T-helper 9 cell (primary cell): ENCODE measurements at places on chromosomes 1 and 21.

DNA sequence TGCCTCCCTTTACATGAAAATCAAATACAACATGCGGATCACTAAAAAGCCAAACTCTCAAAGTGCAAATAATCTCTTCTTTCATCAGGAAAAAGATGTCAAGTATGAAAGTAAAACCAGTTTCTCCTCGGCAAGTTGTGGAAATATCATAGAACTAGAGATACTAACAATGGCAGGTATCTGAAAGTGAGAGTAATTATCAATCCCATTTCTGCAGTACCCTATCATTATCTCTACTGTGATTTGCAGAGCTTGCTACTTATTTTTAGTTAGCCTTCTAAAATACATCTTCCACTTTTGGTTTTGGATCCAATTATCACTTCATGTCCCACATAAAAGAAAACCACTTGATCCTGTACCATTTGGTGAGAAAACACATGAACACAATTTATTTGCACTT, 3.0 kb downstream of the TP53BP2 start:
- DNase-seq = no peak

DNA sequence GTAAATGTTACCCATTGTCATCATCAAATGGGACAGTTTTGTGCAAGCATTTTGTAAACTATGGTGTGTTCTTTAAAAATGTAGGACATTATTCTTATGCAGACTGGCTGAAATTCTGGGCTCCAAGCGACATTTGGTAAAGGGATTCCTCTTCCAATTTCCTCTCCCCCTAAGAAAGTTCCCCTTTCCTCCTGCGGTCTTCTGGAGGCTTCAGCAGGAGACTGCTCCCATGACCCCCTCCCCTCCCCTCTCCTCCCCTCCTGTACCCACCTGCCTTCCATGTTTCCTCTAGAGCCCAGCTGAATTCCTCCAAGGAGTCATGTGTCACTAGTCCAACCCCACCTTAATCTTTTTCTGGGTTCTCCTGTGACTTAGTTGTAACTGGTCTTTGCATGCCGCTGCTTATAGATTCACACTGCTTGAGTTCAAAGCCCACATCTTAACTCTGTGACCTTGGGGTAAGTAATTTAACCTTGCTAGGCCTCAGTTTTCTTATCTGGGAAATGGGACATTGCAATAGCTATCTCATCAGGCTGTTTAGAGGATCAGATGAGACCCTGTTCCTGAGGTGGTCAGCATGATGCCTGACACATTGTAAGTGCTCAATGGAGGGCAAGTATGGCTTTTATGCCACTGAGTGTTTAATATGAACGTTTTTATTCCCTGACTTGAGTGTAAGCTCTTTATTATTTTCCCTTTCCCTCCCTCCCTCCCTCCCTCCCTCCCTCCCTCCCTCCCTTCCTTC, 69.9 kb upstream of the WDR26 start:
- no peak for DNase-seq

- DNase-seq = no peak
These were observed 56.9 kb downstream of the ENAH start for GRCh38 chr1:225595974-225596551.

GRCh38 chr1:67664048-67664447, 21.0 kb upstream of the GADD45A start:
- DNase-seq = no peak

- no peak for DNase-seq
These were observed 21.3 kb upstream of the PRSS38 start for GRCh38 chr1:227793948-227794816.

DNA sequence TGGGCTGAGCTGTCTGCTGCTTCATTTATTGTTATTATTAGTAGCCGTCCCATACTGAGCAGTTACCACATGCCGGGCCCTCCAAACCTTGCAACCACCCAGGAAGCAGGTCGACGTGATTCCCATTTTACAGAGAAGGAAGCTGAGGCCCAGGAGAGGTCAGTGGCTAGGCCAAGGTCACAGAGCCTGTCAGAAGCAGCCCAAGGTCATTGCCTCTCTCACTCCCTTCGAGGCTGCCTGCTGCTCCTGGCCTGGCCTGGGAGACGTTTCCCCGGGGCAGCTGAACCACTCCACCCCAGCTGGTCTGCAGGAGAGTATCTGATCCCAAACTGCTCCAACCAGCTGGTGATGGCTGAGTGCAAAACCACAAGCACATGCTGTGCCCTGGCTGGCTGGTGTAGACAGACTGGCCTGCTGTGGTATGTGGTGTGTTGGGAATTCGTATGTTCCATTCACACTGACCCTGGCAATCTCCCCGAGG, 6.5 kb downstream of the PADI4 start:
- no peak for DNase-seq

DNA sequence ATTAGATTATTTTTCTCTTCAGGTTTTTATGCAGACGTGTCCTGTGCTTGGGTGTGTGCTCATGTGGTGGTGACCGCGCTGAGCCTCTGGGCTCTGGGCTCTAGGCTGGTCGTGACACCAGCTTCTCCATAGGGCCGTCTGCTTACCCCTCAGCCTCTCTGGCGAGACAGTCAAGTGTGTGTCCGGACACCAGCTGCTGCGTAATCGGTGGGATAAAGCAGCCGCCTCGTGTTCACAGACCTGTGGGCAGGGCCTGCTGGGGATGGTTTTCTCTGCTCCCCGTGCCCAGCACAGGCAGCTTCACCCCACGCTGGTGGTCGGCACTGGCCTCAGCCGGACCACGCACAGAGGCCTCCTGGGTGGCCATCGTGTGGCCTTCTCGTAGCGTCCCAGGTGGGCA, 33.6 kb upstream of the DIP2A start:
- DNase-seq = no peak

DNA sequence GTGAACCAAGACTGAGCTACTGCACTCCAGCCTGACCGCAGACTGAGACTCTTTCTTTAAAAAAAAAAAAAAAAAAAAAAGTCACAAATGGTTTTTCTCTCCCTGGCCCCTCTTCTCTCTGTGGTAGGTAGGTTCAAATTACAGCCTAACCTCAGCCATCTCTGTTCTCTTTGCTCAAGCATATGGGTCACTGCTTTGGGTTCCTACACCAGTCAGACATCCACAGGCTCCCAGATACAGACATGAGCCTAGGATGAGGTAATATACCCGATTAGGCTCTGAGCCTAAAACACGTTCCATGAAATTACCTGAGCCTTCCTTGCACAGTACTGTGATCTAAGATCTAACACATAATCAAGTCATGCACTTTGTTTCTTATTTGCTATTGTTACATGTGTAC, 90.5 kb upstream of the JAK1 start:
- DNase-seq = no peak

GRCh38 chr21:45575304-45575992, 33.2 kb upstream of the SLC19A1 start:
- DNase-seq = no peak

DNA sequence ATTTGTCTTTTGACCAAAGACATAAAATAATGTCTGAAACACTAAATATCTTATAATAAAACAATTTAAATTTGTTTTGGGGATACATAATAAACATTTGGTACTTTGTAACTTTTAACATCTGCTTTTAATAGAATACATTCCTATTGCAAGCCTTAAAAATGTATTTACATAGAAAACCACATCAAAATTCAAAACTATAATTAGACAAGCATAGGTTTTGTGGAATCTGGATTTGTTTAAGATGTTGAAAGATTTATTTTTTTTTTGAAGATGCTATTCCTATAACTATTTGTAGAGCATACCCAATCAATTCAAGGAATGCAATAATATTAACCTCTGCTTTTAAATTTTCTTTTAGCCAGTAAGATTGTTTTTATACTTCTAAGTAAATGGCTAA, 125.7 kb downstream of the FMN2 start:
- no peak for DNase-seq

DNA sequence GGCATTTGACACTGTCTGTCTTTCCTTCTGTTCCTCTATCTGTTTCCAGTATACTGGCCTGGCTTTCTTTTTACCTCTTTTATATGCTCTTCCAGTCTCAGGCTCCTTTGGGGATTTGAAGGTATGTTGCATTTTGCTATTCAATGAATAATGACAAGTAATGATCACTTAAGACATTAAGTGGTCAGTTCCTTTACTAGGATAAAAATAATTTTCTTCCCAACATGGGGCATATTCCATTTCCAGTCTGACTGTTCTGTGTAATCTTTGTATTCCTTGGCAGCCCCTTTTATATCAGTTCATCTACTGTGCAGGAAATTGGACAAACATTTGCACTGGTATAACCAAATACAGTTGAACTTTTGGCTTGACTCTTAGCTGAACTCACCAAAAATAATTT, 15.6 kb downstream of the METTL18 start:
- DNase-seq = no peak

DNA sequence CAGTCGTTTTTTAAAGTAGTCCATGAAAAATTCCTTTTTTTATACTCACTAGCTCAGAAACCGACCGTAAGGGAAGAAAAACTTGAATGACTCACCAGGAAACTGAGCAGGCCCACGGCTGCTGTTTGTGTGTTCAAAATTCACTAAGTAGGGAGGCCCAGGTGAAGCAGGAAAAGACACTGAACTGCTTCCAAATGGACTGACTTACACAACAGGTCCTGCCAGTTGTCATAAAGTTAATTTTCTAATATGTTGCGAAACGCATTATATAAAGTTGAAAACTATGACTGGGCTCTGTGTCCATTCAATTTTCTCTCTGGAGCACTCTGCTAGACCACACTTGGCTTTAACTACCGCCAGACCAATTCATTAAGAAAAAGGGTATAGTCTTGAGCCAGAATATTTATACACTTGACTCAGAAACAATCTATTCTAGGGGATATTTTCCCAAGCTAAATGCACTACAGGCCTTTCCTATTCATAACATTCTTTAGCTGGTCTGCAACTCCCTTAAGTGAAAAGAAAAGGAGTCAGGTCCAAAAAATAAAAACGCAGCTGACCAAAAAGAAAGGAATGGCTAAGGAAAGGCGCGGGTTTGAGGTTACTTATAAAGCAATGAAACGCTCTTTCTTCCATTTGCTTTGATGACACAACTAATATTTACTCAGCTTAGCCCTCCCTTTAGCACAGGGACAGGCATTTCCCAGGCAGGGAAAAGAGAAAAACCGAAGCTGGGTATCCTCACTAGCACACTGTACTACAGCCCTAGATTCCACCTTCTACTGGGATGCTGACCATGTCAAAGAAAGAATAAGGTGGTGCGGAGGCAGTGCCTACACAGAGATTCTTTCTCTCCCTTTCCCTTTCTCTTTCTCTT, 306.3 kb upstream of the ESRRG start:
- no peak for DNase-seq

GRCh38 chr1:43204394-43204793, 32.3 kb downstream of the CFAP57 start:
- no peak for DNase-seq

- no peak for DNase-seq
These were observed 8.6 kb downstream of the RO60 start for GRCh38 chr1:193068013-193068412.

DNA sequence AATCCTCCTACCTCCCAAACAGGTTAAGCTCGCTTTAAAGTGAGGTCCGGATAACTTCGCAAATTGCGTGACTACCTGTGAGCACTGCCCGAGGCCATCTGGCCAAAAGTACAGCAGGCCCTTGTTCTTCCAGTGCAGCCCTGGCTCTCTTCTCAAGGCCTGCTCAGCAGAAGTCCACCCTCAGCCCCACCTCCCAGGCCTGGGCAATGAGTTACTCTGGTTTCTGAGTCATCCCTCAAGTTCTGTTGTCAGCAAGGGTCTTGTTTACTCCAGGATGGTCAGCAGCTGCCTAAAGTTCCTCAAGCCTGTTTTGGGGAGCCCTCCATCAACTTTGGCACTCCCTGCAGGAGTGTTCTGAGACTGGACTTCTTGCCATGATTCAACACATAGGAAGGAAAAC, 101.7 kb downstream of the BCAR3 start:
- DNase-seq = no peak

GRCh38 chr1:91894036-91894761, 8.2 kb upstream of the TGFBR3 start:
- DNase-seq = no peak

DNA sequence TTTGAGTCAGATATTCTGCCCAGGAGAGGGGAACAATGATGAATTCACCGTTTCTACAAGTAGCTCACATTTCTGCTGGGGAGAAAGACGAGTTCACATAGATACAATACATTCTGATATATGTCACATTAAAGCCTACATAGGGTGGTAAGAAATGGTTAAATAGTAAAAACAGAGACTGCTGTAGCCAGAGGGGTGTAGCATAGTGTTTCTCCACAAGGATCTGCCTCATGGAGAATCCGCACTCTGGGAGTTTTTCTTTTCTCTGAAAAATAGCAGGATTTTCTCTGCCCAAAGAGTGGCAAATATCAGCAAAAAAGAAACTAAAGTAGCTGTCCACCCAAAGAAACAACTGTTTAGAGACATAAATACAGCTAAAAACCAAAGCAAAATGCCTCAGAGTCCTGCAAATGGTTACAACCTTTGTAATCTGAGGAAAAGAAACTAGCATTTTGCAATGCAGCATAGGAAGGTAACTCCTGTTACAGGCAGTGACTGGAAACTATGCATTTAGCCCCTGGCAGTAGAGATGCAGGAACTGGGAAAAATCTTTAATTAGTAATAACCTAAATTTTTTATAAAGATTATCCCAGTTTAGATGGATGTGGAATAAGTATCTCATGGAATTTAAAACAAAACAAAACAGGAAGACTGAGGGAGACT, 1126.7 kb upstream of the ADGRL2 start:
- DNase-seq = no peak

DNA sequence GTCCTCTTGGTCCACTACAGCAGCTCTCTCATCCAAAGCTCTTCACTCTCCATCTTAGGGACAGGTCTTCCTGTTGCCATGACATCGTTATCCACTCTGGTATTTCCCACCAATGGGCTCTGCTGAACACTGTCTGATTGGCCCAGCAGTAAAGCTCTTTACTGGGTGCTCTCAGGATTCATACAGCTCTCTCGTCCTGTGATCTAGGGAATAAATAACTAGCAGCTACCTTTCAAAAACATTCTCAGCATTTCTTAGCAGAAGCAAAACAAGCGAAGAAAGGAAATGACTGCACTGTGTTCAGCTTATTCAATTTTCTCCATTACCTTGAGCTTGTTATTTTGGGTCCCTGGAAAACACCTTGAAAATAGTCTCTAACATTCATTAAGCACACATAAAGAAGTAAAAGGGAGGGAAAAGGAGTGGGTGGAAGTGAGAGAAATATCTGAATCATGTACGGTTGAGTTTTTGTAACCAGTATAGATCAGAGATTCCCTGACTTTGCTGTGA, 163.4 kb upstream of the SGIP1 start:
- DNase-seq = no peak

- no peak for DNase-seq
These were observed 299.9 kb upstream of the PROX1 start for GRCh38 chr1:213687832-213688231.

GRCh38 chr1:201949491-201949890, 3.1 kb upstream of the LMOD1 start:
- no peak for DNase-seq

GRCh38 chr1:20477348-20478056, 8.5 kb downstream of the CAMK2N1 start:
- no peak for DNase-seq

GRCh38 chr1:37058424-37058988, 24.2 kb upstream of the GRIK3 start:
- DNase-seq = no peak

- DNase-seq = no peak
These were observed 75.0 kb downstream of the XCL2 start for GRCh38 chr1:168468822-168469221.
